ENCODE measurements at places on chromosomes 16 and 17. TPM values are rescaled to one million over a fixed set of nuclear protein-coding genes. Genes with fewer than 3 reads are reported as not detected.

GRCh38 chr16:13793841-13794409 lies 126.0 kb upstream of the ERCC4 start:
- H3K4me3 ChIP-seq = no peak overlapping the region
- peaks cover 30% of the 10 kb centered on the region for H3K4me1 ChIP-seq
- no peak overlapping the region for H3K27ac ChIP-seq

DNA sequence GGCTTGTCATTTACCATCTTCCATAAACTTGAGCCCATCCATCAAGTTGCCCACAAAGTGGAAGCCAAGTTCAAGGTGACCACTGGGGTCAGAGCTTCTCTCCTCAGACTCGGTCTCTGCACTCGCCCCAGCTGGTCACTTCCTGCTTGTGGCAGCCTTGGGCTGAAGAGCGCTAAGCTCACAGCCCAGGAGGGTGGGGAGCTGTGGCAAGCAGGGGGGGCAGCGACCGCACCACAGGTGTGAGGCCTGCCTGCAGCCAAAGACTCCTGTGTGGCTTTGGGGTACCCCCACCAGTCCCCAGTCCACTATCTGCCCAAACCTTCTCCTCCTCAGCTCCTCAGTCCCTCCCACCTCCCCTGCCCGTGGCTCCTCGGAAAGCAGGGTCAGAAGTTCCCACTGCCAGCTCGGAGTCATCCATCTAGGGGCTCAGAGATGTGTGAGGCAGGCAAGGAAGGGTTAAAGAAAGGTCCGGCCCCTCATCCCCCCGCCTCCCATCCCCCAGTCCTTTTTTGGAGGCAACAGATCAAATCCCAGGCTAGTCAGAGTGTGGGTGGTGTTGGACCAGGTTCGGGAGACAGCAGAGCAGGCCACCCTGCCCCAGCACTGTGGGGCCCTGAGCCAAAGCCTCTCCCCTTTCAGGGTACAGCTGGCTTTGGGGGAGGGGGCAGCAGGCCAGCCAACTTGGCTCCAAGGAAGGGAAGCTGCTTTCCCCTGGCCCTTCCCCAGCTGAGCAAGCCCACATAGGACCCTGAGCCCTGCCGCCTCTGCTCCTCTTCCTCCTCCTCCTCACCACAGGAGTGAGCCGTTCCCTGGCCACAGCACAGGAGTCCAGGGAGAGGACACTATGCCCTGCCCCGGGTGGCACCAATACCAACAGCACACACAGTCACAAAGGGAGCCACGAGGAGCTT lies 3.2 kb downstream of the CSF3 start:
- no peaks in the 10 kb centered on the region for H3K27me3 ChIP-seq
- peaks cover 41% of the 10 kb centered on the region for H3K36me3 ChIP-seq
- no peaks in the 10 kb centered on the region for H3K4me1 ChIP-seq

The EVI2A gene
- 1.6 TPM for total RNA-seq

DNA sequence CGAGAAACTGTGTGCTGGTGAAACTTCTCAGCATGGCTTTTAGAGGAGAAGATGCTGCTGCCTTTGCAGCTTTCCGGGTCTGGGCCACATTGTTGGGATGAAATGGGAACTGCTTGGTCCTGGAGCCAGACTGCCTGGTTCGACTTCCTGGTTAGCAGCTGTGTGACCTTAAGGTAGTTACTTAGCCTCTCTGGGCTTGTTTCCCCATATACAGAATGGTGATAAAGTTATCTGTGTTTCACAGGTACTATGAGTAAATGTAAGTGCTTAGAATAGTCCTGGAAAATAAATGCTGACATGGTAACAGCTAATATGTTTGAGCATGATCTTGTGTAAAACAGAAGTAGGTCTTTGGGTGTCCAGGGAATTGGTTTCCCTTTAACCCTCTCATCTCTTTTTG lies 26.3 kb downstream of the AKAP1 start:
- H3K27me3 ChIP-seq = no peaks in the 10 kb centered on the region
- H3K4me1 ChIP-seq = peaks cover 82% of the 10 kb centered on the region
- H3K4me3 ChIP-seq = no peak overlapping the region
- H3K27ac ChIP-seq = peak overlapping the region; percentile 8
- no peak for ATAC-seq

All from gastroesophageal sphincter (tissue), 4 donors.